ENCODE measurements at places on chromosomes 3 and 15.

GRCh38 chr3:17741621-17742101, 770 bp downstream of the TBC1D5 start:
- no peak for DNase-seq

DNA sequence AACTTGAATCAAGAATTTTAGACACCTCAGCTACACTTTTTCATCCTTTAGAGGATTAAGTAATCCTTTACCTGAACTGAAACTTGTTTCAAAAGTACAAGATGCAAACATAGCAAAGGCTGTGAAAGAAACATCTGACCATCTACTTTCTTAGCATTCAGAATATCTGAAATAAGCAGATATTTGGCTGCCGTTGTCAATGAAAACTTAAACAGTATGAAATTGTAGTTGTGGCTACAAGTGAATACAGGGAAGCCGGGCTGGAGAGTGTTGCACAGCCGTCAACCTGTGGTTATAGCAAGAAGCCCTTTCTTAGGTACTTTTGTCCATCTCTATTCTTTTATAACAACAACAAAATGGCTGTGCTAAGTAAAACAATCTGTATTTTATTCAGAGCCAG, 6.9 kb upstream of the CX3CR1 start:
- DNase-seq = no peak

DNA sequence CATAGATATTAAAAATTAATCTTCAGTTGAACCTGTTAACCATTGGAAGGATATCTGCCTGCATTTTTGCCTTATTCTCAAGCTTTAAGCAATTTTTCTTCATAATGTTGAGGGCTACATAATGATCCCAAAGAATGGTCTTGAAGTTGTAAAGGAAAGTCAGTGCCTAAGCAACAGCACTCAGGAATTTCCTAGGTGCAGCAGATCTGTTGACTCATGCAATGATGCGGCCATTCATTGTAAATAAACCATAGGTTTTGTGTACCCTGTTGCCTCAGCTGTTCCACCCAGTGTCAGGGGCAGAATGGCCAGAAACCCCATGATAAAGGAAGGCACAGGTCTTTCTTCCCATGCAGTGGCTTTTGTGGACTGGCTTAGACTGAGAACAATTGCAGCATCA, 78.4 kb upstream of the TRIM42 start:
- no peak for DNase-seq

DNA sequence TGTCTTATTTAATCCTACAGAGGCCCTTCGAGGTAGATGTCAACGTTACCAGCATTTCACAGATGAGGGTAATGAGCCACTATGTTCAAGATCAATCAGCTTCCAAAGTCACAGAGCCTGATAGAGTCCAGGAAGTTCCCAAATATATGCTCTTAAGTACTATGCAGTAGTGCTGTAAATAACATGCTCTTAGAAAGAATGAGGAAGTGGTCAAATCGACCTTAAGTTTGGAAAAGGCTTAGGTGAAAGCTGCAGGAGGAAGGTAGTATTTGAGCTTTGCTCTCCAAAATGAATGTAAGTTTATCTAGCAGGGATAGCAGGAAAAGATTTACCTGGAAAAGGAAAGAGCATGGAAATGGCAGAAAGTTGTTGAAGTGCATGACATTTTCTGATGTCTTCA, 234.0 kb downstream of the RBMS3 start:
- no peak for DNase-seq

GRCh38 chr15:37093480-37094332, 6.6 kb downstream of the MEIS2 start:
- no peak for DNase-seq

DNA sequence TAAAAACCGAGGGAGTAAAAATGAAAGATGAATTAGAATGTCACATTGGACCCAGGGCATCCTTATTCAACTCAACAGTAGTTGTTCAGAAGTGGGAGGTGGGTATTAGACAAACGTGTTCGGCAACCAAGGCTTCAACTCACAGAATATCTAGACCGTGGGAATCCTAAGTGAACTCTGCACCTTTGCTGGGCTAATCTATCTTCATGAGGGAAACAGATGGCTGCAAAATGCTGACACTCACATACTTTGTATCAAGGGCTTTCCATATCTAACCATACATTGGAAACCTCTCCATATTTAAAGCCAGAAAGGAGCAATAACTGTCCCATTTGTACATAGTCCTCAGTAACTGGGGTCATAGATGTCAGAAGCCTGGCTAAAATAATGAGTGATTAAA, 20.9 kb downstream of the PLSCR1 start:
- DNase-seq = no peak

DNA sequence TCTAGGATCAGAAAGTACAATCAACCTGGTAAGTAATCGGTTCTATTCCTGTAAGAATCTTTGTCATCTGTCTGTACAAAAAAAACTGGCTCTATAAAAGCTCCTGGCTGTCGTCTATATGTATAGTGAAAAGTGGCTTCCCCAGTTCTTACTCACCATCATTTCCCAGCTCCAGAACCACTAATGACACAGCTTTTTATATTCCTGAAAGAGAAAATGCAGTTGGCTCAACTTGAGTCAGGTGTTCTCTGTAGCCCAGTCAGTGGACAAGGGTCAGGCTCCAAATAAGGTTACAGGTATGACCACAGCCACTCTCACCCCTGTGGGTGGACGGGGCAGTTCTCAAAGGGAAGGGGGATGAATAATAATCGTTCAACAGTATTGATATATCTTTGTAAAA, 85.1 kb downstream of the AP4E1 start:
- DNase-seq = no peak

DNA sequence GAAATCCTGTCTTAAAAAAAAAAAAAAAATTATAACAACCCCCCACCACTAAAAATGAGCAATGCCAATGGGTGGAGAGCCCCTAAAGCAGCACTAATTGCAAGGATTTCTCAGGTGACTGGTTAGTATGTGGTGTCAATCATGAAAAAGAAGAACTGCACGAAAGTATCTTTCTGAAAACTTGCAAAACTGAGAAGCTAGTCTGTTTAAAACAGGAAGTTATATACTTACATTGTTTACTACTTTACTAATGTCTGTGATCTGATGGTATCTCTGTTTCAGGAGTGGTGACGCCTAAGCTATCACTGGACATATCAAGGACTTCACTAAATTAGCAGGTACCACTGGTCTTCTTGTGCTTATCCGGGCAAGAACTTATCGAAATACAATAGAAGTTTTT, at the start of gene CCR3:
CCR3 (plus strand) TSS at position 341 of the 400 bp plus-strand sequence. CDS start 22,699 bp downstream, outside the sequence.
- no peak for DNase-seq

- DNase-seq = no peak
These were observed 192.2 kb downstream of the MBNL1 start for GRCh38 chr3:152460936-152461335.

DNA sequence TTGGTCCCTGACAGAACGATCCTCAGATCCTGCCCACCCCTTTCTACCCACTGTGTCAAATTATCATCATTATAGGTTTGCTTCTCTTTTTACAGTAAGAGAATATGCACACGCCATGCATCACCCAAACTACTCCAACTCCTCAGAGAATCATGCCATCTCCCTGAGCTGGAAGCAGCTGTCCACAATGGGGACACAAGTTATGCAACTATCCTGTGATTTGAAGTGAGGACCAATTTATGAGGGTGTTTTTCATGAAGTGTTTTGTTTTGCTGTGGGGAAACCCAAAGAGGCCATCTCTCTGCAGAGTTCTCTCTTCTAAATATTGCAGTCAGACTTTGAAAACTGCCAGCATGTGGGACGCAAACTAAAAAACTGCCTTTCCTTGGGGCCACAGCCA, 35.8 kb upstream of the TNFSF10 start:
- no peak for DNase-seq

DNA sequence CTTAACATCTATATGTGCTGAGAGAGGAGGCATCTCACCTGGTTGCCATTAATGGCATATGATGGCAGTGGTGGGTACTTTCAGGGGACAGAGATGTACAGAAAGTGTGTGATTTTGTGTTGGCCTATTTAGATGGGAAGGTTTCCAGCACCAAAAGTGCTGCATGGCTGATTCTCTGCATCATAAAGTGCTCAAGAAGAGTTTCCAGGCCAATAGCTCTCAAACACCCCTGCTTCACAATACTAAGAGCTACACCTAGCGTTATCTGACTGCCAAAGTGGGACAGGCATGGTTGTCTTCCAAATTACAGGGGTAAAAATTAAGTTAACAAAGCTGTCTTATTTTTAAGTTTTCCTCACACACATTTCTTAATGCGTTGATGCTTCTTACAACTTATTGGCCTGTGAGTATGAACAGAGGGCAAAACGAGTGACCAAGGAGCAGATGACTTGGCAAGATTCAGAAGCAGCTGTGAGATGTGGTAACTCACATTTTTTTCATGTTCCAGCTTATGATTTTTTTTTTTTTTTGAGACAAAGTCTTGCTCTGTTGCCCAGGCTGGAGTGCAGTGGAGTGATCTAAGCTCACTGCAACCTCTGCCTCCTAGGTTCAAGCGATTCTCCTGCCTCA, 41.4 kb upstream of the VEPH1 start:
- DNase-seq = no peak

GRCh38 chr15:31605467-31605931, 278.9 kb downstream of the KLF13 start:
- DNase-seq = peak; percentile 62

All from WTC11 (cell line).